ENCODE measurements at places on chromosomes 3 and 15.

- DNase-seq = no peak
Measured at GRCh38 chr3:114846779-114847178, 300.3 kb downstream of the ZBTB20 start.

- DNase-seq = no peak
Measured at GRCh38 chr3:111882799-111883198, 23.7 kb downstream of the PHLDB2 start.

GRCh38 chr3:112355307-112355687 lies 22.3 kb downstream of the CD200 start:
- DNase-seq = no peak

GRCh38 chr15:57376696-57377477 lies 582 bp downstream of the CGNL1 start:
- DNase-seq = no peak

DNA sequence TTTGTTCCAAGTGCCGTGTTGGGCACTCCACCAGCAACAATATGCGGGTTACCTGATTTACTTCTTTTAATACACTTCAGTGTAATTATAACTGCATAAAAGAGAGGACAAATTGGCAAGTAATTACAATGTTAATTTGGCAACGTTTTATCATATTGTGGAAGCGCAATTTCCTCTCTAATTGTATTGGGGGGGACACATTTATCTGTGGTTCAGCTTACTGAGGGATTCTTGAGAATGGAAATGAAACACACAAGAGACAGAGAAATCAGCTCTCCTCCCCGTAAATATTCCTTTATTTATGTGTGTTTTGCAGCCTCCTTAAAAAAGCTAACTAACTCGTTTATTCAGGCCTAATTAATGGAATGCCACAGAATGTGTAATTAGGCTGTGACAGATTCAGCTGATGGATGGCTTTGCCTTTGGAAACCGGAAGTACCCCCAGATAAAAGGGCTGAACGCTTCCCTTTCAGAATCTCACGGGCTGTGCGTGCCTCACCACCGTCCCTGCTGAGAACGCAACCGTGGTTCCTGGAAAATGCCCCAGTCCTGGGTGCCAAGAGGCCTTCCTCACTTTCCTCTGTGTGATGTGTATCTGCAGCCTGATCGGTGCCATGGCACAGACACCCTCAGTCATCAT lies 247.1 kb upstream of the ST8SIA2 start:
- DNase-seq = no peak

- no peak for DNase-seq
Measured at GRCh38 chr3:169848741-169849140, 21.0 kb downstream of the LRRC31 start.

Measured in retinal pigment epithelial cell (primary cell).